Left lung (tissue), 14 donors: ENCODE measurements at places on chromosomes 11 and 22.

GRCh38 chr11:116714902-116715301 is 57.9 kb downstream of the BUD13 start:
- no peaks in the 10 kb centered on the region for H3K36me3 ChIP-seq
- no peak for DNase-seq
- no peaks in the 10 kb centered on the region for H3K4me1 ChIP-seq
- no peak overlapping the region for H3K4me3 ChIP-seq
- peaks cover 16% of the 10 kb centered on the region for H3K27me3 ChIP-seq

- no peak for DNase-seq
- no peaks in the 10 kb centered on the region for H3K27me3 ChIP-seq
- H3K4me1 ChIP-seq: peaks cover 33% of the 10 kb centered on the region
- H3K27ac ChIP-seq: no peak overlapping the region
- H3K36me3 ChIP-seq: no peaks in the 10 kb centered on the region
Measured at GRCh38 chr11:266676-267439, 11.3 kb upstream of the NLRP6 start.

- no peaks in the 10 kb centered on the region for H3K27me3 ChIP-seq
- H3K27ac ChIP-seq: no peak overlapping the region
- H3K4me3 ChIP-seq: no peak overlapping the region
- H3K36me3 ChIP-seq: no peaks in the 10 kb centered on the region
- no peaks in the 10 kb centered on the region for H3K4me1 ChIP-seq
- no peak for DNase-seq
Measured at GRCh38 chr11:32390712-32391111, 44.6 kb downstream of the WT1 start.

- H3K36me3 ChIP-seq: no peaks in the 10 kb centered on the region
- no peaks in the 10 kb centered on the region for H3K4me1 ChIP-seq
- no peak overlapping the region for H3K27ac ChIP-seq
- H3K4me3 ChIP-seq: no peak overlapping the region
- H3K27me3 ChIP-seq: no peaks in the 10 kb centered on the region
Measured at GRCh38 chr11:104531075-104531474, 367.1 kb upstream of the PDGFD start.

DNA sequence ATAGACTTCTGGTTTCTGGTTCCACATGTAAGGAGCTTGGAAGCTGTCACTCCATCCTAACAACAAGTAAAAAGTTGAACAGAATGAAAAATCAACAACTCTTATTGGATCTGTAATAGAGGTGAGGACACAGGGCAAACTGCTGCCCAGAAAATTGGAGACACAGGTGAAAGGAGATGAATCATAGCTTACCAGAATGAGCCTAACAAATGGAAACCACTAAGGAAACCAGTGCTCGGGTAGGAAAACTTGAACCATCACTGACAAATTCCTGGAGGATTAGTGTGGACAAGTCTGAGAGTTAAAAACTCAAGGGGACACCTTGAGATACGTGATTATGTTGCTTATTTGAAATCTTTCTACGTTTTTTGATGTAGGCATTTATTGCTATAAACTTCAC is 52.1 kb downstream of the GDPD4 start:
- no peaks in the 10 kb centered on the region for H3K36me3 ChIP-seq
- no peak overlapping the region for H3K4me3 ChIP-seq
- no peak for DNase-seq
- H3K27ac ChIP-seq: no peak overlapping the region
- H3K27me3 ChIP-seq: no peaks in the 10 kb centered on the region
- no peaks in the 10 kb centered on the region for H3K4me1 ChIP-seq

DNA sequence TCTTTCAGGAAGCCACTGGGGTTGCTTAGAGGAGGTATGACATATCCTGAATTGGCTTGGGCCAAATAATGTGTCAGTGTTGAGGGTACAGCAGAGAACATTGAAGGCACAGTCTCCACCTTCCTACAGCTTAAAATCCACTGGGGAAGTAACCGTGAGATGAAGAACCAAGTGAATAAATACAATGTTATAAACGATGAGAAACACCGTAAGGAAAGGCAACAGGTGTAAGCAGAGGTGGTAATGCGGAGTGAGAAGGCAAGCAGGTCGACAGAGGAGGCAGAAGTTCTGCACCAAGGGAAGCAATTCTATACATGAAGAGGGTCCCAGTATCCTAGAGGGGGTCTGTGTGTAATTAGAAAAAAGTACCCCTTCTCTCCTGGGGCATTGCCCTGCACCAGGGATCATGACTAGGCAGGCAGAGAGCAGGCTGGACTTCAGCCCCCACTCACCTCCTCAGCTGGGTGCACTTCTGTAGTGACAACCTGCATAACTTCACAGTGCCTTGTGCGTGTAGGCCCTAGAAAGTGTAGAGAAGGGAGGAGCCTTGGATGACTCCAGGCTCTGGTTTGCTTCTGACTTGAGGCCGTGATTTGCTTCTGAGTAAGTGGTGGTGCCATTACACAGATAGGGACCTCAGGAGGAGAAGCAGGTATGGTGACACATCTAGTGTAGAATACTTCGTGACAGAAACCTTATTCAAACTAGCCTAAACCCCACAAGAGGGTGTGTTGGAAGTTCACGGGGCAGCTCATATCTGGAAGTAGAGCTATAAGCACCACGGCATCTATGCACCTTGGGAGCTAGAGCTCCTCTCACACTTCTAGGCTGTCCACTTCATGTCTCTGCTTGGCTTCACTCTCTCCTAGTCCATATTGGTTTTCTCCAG is 4.9 kb downstream of the MYOD1 start:
- no peak overlapping the region for H3K4me3 ChIP-seq
- peaks cover 36% of the 10 kb centered on the region for H3K27me3 ChIP-seq
- H3K36me3 ChIP-seq: no peaks in the 10 kb centered on the region
- no peak overlapping the region for H3K27ac ChIP-seq
- H3K4me1 ChIP-seq: no peaks in the 10 kb centered on the region

GRCh38 chr11:10358696-10359095 is 53.8 kb downstream of the ADM start:
- no peaks in the 10 kb centered on the region for H3K27me3 ChIP-seq
- H3K4me3 ChIP-seq: no peak overlapping the region
- H3K27ac ChIP-seq: no peak overlapping the region
- no peaks in the 10 kb centered on the region for H3K36me3 ChIP-seq
